H9 (cell line): ENCODE measurements at places on chromosomes 3 and 15. TPM values are rescaled to one million over a fixed set of nuclear protein-coding genes. Genes with fewer than 3 reads are reported as not detected.

The FYCO1 gene
- 10.4 and 10.6 TPM in 2 replicates for total RNA-seq

The COL7A1 gene
- 20.2 and 22.9 TPM in 2 replicates for total RNA-seq

The RETNLB gene
- not detected in 2 replicates for total RNA-seq

The P2RY12 gene
- total RNA-seq, result not detected in 2 replicates

The IGF2BP2 gene
- total RNA-seq, result 122 and 130 TPM in 2 replicates

The CPNE9 gene
- 3.5 and 3.8 TPM in 2 replicates for total RNA-seq

The EEFSEC gene
- total RNA-seq, result 9.5 and 10.2 TPM in 2 replicates

The BBX gene
- 34.4 and 34.8 TPM in 2 replicates for total RNA-seq

The PRR23E gene
- total RNA-seq, result not detected in 2 replicates

The PRSS50 gene
- total RNA-seq, result 0.24 and 0.59 TPM in 2 replicates

DNA sequence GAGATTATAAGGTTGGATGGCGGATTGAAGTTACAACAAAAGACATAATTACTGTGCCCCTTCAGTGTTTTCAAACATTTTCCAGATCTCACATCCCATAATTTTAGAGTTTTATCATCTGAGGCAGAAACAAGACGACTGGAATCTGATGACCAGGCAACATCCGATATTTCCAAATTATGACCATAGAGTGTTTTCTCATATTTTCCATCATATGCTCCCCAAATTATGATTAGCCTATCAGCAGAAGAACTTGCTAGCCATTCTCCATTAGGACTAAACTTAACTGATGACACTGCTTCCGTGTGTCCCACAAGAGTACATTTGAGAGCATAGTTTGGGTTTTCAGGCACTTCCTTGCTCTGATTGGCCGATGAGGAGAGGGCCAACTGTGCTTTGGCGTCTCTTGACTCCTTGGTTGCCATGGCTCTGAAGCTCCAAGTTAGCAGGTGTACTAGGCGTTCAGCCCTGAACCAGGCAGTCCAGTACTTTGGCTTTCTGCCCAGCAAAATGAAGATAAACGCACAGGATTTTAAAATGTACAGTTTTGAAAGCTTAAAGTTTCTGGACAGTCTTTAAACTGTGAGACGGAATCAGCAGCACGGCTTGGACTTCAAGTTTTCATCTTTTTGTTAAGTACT, 638 bp downstream of the WDR5B start:
- H3K4me3 ChIP-seq, result peak overlapping the region; percentile 96
- peaks cover 9% of the 10 kb centered on the region; the same call in 1 of the 2 replicates for H3K36me3 ChIP-seq
- H3K27ac ChIP-seq, result no peak overlapping the region
- peak; percentile 50 for DNase-seq

DNA sequence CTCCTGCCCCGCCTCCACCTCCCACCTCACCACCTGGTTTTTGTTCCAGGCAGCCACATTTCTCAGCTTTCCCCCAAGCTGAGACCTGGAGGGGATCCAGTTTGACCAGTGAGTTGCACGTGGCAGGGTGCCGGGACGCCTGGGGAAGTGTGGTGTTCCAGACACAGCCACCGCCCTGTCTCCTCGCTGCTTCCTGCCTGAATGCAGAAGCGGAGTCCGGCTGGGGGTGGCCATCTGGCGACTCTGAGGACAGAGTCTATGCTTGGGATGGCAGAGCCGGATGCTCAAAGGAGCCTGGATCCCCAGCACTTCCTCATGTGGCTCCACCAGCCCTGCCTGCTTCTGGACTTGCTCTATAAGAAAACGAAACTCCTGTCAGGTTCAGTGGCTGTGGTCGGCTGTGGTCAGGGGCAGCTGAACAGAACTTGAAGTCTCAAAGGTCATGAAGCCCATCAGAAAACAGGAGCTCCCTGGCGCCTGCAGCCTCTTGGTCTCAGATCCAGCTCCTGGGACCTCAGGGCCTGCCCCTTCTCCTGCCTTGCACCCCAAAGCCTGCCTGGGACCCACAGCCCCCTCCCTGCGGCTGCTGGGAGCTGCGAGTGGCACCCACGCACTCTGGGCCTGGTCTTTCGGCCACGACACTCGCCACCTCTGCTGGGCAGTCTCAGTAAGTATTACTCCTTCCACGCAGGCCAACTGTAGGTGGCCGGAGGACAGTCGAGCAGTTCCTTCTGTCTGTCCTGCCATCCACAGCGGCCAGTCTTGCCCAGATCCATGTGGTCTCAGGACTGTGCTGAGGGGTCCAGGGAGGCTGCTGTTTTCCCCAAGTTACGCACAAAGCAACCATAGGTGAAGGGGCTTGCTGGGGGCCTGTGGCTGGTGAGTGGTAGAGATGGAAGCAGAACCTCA, 112.8 kb upstream of the MEF2A start:
- no peak overlapping the region for H3K4me3 ChIP-seq
- H3K27ac ChIP-seq, result no peak overlapping the region
- H3K4me1 ChIP-seq, result no peaks in the 10 kb centered on the region
- no peaks in the 10 kb centered on the region for H3K36me3 ChIP-seq
- DNase-seq, result no peak

- H3K27me3 ChIP-seq, result no peaks in the 10 kb centered on the region
- H3K36me3 ChIP-seq, result no peaks in the 10 kb centered on the region
- H3K27ac ChIP-seq, result no peak overlapping the region
- peak overlapping the region; percentile 76 for H3K4me3 ChIP-seq
- H3K4me1 ChIP-seq, result peaks cover 5% of the 10 kb centered on the region; the same call in 1 of the 2 replicates
Observed at GRCh38 chr15:29140475-29141307, 128.9 kb downstream of the NSMCE3 start.

DNA sequence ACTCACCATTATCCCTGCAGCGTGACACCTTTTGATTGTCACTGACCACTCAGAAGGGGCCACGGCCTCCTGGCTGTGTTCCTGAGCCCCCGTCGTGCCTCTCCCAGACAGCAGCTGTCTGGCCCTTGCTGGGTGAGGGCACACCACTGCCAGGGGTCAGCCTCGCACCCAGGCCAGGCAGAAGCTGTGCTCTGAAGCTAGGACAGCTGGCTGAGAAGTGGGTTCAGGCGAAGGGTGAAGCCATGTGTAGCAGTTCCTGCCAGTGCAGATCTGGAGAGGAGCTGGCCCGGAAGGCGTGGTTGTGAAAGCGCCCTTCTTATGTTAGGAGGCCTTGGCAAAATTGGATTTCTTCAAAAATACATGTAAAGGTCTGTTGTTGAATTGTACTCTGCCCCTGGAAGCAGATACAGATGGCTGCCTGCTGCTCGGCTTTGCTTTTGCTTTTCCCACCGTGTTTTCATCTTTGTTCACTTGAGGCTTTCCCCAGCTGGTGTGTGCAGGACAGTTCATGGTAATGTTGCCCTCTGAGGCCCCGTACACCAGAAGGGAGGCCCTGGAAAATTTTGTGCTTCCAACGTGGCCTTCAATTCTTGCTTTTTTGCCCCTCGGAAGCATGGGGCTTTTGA, 49.1 kb downstream of the KLHL25 start:
- H3K4me1 ChIP-seq, result peaks cover 2% of the 10 kb centered on the region; the same call in 1 of the 2 replicates
- peaks cover 54% of the 10 kb centered on the region for H3K36me3 ChIP-seq
- DNase-seq, result no peak
- H3K4me3 ChIP-seq, result no peak overlapping the region; the same call in 2 of the 3 replicates
- H3K27ac ChIP-seq, result no peak overlapping the region
- no peaks in the 10 kb centered on the region for H3K27me3 ChIP-seq

DNA sequence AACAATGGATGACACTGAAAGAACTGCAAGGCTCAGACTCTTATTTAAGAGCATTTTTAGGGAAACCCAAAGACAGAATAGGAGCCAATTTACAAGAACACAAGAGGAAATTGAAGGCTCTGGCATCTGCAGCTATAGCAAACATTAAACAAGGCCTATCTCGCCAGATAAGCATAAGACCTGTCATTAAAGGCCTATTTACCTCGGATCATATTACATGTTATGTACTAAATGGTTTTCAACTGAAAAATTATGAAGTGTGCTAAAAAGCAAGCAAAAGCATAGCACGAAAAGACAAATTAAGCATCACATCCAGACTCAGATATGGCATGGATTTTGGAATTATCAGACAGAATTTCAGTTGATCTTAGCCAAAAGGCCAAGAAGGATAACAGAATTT, 617.1 kb downstream of the SQOR start:
- H3K4me3 ChIP-seq, result no peak overlapping the region
- H3K27me3 ChIP-seq, result no peaks in the 10 kb centered on the region
- H3K27ac ChIP-seq, result no peak overlapping the region
- H3K36me3 ChIP-seq, result no peaks in the 10 kb centered on the region
- DNase-seq, result no peak

- H3K4me3 ChIP-seq, result no peak overlapping the region
- H3K36me3 ChIP-seq, result no peaks in the 10 kb centered on the region
- no peaks in the 10 kb centered on the region for H3K27me3 ChIP-seq
- no peaks in the 10 kb centered on the region; the same call in 1 of the 2 replicates for H3K4me1 ChIP-seq
- no peak overlapping the region for H3K27ac ChIP-seq
- no peak for DNase-seq
Observed at GRCh38 chr3:44058022-44058867, 183.4 kb upstream of the TOPAZ1 start.

GRCh38 chr3:17553080-17553479, 189.4 kb downstream of the TBC1D5 start:
- H3K4me1 ChIP-seq, result no peaks in the 10 kb centered on the region; the same call in 1 of the 2 replicates
- H3K36me3 ChIP-seq, result no peaks in the 10 kb centered on the region
- DNase-seq, result no peak

DNA sequence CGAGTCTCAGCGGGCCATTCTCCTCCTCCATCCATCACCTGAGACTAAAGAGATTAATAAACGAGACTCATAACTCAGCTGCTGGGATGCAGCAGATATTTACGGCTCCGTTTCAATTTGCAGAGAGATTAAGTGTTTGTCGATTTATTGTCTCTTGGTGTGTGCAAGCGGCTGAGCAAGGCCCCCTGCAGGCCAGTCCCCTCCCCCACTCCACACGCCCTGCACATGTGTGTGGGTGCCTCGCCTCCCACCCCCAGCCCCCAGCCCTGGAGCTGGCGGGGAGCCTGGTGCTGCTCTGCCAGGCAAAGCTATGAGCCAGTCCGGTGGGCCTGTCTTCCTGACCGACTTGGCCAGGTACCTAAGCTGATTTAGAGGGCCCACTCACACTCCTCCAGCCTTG, 63.0 kb downstream of the CYP11A1 start:
- peaks cover 6% of the 10 kb centered on the region; the same call in 1 of the 2 replicates for H3K4me1 ChIP-seq
- no peak for DNase-seq

GRCh38 chr15:100667405-100668347, 65.3 kb downstream of the ASB7 start:
- H3K36me3 ChIP-seq, result no peaks in the 10 kb centered on the region
- H3K4me3 ChIP-seq, result no peak overlapping the region
- no peak overlapping the region for H3K27ac ChIP-seq

- H3K4me1 ChIP-seq, result no peaks in the 10 kb centered on the region
- no peak overlapping the region for H3K4me3 ChIP-seq
- no peaks in the 10 kb centered on the region for H3K36me3 ChIP-seq
- no peaks in the 10 kb centered on the region for H3K27me3 ChIP-seq
- DNase-seq, result peak; percentile 38
Observed at GRCh38 chr3:87088993-87089841, 98.3 kb upstream of the VGLL3 start.

GRCh38 chr15:79886124-79886523, 10.7 kb downstream of the MTHFS start:
- peaks cover 17% of the 10 kb centered on the region for H3K36me3 ChIP-seq
- H3K27me3 ChIP-seq, result no peaks in the 10 kb centered on the region
- no peak for DNase-seq
- no peak overlapping the region for H3K4me3 ChIP-seq

DNA sequence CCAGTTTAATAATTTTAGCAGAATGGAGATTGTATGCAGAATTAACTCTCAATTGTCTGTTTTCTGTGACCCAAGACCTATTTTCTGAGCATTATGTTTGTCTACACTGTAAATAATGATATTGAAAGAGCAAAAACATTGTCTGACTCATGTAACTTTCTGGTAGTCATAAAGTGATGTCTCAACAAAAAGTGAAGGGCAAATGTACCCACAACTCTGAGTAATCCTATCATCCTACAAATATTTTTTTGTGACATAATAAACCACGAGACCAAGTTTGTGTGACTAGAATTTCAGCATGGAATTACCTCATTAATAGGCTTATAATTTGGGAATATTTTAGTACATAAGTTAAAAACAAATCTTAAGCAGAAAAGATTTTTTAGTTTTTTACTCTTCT, 15.4 kb upstream of the ABHD10 start:
- no peak for DNase-seq
- H3K27ac ChIP-seq, result no peak overlapping the region
- no peaks in the 10 kb centered on the region for H3K36me3 ChIP-seq
- no peak overlapping the region for H3K4me3 ChIP-seq
- H3K4me1 ChIP-seq, result no peaks in the 10 kb centered on the region
- peaks cover 1% of the 10 kb centered on the region; the same call in 1 of the 2 replicates for H3K27me3 ChIP-seq

DNA sequence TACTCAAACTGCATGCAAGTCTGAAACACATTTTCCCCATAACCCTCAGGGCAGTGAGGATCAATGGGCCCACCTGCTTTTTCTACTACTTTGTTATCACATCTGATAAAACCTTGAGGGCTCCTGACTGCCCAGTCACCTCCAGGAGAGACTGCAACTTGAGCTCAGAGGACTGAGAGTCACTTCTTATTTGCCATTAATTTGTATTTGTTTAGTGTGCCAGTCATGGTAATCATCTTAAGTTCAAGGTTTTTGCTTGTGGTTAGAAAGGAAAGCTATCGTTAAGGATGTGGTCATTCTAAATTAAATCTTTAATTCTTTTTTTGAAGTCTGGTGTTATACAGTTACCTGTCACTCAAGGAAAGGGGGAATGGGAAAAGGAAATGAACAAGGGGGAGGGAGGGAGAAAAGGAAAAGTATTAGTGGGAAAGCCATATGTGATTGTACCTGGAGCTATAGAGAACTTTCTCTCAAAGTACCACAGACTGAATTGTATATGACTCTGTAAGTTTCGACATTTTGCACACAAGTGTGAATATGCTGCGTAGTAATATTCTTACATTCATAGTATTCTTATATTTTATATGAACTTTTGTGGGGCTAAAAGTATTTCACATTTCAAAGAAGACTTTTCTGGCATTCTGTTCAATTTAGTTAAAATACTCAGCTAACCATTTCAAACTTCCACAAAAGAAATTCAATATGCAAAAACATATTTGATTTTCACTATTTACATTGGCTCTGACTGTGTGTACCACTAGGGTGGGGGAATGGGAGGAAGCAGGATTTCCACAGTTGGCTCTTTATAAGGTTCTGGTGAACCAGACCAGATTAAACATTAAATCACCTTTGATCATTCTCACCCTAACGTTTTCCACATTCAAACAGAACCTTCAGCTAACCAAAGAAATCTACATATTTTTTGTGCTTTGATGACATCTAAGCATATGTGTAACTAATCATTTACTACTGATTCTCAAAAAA, 166.5 kb upstream of the ATP11B start:
- DNase-seq, result no peak
- no peaks in the 10 kb centered on the region for H3K4me1 ChIP-seq
- H3K4me3 ChIP-seq, result no peak overlapping the region
- H3K27ac ChIP-seq, result no peak overlapping the region

DNA sequence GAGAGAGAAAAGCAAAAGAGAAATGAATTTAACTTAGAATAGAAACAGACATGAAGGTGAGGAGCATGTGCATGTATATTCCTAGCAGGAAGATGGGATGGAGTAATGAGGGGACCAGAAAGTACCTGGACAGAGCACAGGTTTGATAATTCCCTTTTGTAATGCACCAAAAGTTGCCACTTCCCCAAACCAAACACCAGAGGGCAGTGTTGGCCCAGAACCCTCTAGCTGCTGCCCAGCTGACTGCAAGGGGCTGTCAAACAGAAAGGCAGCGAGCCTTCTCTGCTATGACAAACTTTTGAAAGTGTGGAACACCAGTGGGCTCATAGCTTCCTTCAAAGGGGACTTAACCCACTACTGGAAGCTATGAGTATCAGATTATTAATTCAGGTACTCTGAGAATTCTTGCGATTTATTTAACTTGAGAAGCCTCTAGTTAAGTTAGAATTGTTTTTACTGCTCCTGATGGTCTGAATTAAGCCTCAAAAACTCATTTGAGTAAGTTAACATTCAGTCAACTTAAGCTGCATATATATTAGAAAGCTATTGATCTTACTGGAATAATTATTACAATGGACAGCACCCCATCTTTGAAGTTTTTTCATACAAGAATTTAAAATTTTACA, 234.9 kb downstream of the NEK10 start:
- H3K27me3 ChIP-seq, result no peaks in the 10 kb centered on the region
- H3K27ac ChIP-seq, result no peak overlapping the region
- DNase-seq, result peak; percentile 64
